ENCODE measurements at places on chromosomes 13 and 19.

GRCh38 chr19:48986211-48986610 is 6.9 kb downstream of the GYS1 start:
- no peak for DNase-seq

- no peak for DNase-seq
Observed at GRCh38 chr13:51883226-51883600, 21.4 kb downstream of the CCDC70 start.

- peak; percentile 63 for DNase-seq
Observed at GRCh38 chr13:38685974-38686576, 802 bp upstream of the FREM2 start.

DNA sequence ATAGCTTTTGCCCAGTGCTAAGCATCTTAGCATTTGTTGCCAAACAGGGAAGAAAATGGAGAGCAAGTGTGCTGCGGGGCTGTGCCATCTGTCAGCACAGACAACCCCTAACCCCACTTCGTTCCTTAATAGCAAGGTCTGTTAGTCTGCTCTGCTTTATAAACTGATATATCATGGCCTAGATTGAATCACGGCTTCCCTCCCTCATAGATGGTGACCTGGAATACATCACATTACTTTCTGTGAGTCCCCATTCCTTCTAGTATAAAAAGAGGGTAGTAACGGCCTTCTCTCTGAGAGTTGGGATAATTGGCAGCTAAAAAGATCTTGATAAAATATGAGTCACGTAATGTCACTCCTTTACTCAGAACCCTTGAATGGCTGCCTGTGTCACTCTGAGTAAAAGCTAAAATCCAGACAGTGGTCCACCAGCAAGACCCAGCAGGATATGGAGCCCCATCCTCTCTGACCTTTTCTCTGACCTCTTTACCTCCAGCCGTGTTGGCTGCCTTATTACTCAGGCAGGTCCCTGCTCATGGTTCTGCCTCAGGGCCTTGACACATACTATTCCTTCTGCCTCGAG is 151.7 kb downstream of the DLEU7 start:
- DNase-seq, result peak; percentile 59

- DNase-seq, result no peak
Observed at GRCh38 chr13:60435762-60436374, 38.8 kb downstream of the TDRD3 start.

DNA sequence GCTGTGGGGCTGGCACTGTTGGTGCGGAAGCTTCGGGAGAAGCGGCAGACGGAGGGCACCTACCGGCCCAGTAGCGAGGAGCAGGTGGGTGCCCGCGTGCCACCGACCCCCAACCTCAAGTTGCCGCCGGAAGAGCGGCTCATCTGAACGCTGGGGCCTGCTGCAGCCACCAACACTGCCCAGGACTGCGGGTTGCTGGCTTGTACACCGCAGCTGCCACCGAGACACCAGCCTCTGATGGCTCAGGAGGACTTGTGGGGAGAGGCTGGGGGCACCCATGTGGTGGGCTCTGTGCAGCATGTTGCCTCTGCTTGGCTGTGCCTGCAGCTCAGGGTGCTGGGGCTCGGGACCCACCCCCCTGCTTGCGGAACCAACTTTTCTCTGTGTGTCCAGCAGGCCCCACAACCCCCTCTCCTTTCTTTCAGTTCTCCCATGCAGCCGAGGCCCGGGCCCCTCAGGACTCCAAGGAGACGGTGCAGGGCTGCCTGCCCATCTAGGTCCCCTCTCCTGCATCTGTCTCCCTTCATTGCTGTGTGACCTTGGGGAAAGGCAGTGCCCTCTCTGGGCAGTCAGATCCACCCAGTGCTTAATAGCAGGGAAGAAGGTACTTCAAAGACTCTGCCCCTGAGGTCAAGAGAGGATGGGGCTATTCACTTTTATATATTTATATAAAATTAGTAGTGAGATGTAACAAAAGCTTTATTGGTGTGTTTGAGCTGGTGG is 2.6 kb downstream of the CRB3 start:
- no peak for DNase-seq

GRCh38 chr19:11111771-11112144 is 22.5 kb downstream of the LDLR start:
- no peak for DNase-seq

DNA sequence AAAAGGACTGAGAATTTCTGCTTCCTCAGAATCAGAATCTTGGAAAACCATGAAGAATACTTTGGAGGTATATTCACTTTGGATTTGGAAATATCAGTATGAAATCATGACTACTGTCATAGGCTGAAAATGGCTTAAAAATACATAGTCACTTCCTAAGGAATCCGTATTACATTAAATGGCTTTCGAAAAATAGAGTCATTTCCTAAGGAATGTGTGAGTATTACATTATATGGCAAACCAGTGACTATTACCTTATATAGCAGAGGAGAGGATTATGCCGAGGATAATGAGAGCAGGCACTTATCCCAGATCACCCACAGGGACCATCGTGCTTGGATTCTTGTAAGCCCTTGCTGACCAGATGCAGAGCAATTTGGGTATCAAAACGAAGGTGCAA is 1471.8 kb downstream of the EFNB2 start:
- DNase-seq, result no peak
